ENCODE measurements at places on chromosomes 3 and 15.

GRCh38 chr15:67865331-67865730 lies 25.5 kb upstream of the RNU6-1 start:
- no peak for DNase-seq

DNA sequence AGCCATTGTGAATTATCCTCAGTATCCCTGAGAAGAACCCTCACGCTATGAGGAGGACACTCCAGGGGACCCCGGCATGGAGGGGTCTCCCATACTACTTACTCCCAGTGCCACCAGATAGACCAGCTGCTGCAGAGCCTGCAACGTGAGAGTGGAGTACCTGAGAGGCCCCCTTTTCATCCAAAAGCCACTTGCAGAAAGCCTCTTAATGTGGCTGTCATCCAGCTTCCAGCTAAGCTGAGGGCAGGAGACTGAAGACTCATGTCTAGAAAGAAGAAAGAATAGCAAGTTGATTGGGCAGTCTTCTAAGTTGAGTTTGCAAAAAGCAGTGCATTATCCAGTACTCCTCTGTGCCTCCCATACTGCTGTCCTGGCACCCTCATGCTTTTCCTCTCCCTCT lies 27.3 kb upstream of the MNS1 start:
- DNase-seq, result no peak

DNA sequence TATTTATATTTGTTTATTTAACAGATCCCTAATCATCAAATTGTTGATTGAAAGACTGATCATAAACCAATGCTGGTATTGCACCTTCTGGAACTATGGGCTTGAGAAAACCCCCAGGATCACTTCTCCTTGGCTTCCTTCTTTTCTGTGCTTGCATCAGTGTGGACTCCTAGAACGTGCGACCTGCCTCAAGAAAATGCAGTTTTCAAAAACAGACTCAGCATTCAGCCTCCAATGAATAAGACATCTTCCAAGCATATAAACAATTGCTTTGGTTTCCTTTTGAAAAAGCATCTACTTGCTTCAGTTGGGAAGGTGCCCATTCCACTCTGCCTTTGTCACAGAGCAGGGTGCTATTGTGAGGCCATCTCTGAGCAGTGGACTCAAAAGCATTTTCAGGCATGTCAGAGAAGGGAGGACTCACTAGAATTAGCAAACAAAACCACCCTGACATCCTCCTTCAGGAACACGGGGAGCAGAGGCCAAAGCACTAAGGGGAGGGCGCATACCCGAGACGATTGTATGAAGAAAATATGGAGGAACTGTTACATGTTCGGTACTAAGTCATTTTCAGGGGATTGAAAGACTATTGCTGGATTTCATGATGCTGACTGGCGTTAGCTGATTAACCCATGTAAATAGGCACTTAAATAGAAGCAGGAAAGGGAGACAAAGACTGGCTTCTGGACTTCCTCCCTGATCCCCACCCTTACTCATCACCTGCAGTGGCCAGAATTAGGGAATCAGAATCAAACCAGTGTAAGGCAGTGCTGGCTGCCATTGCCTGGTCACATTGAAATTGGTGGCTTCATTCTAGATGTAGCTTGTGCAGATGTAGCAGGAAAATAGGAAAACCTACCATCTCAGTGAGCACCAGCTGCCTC lies 14.7 kb downstream of the THBS1 start:
- no peak for DNase-seq

DNA sequence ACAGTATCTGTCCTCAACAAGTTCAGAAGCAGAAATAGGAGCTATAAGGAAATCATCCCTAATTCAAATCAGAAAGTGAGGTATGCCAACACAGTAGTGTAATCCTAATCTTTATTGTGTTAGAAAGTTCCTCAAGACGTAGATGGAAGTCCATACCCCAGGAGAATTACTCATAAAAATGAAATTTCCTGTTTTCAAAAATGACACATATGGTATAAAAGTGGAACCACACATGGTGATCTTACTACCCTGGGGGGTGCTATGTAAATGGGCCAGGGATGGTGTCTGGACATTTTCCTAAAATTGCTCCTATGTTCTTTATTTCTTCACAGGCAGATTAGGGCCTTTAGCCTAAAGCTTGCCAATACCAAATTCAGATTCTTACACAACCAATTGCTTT lies 204.1 kb downstream of the ARRDC4 start:
- DNase-seq, result no peak

GRCh38 chr3:34279901-34280300 lies 481.5 kb downstream of the PDCD6IP start:
- no peak for DNase-seq

DNA sequence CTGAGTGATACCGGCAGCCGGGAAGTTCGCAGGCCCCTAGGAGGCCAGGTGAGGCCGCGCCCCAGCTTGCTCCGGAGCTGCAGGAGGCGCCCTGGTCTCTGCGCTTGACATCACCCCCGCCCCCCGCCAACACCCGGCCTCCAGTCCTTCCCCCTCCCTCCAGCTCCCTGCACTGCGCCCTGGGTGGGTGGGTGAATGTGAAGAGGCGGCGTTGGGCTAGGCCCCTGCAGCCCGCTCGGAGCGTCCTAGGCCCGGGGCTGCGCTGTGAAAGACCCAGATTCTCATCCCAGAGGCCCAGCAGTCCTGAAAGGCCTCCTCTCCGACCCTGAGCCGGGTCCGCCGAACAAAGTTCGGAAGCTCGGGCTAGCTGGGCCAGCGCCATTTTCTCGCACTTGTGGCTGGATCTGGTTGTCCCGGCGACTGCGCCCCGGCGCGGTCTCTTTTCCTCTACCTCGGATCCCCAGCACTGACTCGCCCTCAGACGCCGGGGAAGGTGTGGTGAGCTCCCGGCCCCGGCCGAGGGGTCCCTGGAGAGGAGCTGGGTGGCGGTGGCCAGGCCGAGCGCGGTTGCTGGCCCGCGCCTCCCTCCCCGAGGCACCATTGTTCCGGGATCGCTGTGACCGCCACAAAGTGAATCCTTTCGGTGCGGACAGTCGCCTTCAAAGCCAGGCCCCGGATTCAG lies 12.9 kb downstream of the ZIC4 start:
- no peak for DNase-seq

- DNase-seq, result no peak
These were observed 176.6 kb downstream of the KLF13 start for GRCh38 chr15:31503256-31503655.

- no peak for DNase-seq
These were observed 108.8 kb upstream of the MCTP2 start for GRCh38 chr15:94122516-94122915.

GRCh38 chr15:91422797-91423196 lies 322.7 kb downstream of the SV2B start:
- no peak for DNase-seq

- no peak for DNase-seq
These were observed 6.0 kb downstream of the WNT5A start for GRCh38 chr3:55480911-55481743.

- DNase-seq, result no peak
These were observed 96.5 kb upstream of the TNIK start for GRCh38 chr3:171556574-171557145.

GRCh38 chr3:189941679-189942078 lies 179.0 kb downstream of the P3H2 start:
- DNase-seq, result peak; percentile 4

GRCh38 chr3:132554437-132554836 lies 42.6 kb upstream of the ACKR4 start:
- DNase-seq, result no peak

DNA sequence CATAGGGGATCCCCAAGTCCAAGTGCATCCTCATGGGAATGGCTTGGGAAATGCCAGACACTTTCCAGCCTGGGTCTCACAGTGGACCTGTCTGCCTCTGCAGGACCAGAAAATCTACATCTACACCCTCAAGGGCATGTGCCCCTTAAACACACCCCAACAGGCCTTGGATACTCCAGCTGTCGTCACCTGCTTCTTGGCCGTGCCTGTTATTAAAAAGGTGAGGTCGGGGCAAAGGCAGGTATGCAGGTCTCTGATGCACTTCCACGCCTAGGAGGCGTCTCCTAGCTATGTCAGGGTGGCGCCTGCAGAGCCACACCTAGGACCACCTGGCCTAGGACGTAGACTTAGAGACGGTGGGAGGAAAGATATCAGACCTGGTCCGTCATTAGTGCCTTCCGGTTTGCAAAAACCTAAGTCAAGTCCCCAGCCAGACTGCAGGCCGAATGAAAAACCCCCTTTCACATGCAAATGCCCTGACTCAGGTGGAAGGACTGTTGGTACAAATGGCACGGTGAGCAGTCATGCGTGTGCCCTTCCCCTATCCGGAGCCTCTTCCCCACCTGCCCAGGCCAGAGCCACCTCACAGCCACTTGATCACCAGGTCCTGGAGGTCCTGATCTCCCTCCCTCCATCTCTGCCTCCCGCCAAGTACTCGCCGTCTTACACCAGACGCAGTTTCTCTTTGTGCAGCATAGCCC lies 143.5 kb downstream of the LRRK1 start:
- DNase-seq, result no peak

- DNase-seq, result no peak
These were observed 1031.7 kb downstream of the MCTP2 start for GRCh38 chr15:95262866-95263564.

GRCh38 chr3:165613014-165613413 lies 224.2 kb downstream of the BCHE start:
- DNase-seq, result no peak

DNA sequence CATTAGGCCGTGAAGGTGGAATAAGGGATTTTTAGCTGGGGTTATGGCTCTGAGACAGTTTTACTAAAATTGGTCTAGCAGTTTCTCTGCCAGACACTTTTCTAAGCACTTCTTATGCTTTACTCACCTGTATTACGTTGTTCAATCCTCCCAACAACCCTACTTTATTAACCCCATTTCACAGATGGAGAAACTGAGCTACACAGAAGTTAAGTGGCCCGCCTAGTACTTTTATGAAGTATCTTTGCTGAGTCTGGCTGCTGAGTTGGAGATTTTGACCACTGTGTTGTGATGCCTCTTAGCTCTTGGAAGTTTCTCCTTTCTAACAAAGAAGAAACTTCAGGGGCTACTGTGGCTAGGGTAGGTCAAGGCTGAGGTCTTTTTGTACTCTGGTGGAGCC lies 11.5 kb downstream of the LIMD1 start:
- no peak for DNase-seq

DNA sequence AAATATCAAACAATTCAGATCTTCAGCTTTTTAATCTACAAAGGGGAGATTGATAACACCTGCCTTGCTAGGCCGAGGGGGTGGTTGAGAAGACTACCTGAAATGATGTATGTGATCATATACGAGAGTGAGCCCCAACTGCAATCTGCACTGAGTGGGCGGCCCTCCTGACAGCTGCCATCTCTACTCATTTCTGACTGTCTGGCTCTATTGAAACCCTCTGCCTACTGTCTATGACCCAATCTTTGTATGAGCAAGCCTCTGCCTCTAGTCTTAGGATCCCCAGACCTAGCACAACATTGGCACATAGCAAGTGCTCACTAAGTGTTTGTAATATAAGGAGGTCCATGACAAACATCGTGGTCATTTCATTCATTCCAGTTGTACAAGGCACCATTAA lies 144.4 kb upstream of the NR2F2 start:
- no peak for DNase-seq

DNA sequence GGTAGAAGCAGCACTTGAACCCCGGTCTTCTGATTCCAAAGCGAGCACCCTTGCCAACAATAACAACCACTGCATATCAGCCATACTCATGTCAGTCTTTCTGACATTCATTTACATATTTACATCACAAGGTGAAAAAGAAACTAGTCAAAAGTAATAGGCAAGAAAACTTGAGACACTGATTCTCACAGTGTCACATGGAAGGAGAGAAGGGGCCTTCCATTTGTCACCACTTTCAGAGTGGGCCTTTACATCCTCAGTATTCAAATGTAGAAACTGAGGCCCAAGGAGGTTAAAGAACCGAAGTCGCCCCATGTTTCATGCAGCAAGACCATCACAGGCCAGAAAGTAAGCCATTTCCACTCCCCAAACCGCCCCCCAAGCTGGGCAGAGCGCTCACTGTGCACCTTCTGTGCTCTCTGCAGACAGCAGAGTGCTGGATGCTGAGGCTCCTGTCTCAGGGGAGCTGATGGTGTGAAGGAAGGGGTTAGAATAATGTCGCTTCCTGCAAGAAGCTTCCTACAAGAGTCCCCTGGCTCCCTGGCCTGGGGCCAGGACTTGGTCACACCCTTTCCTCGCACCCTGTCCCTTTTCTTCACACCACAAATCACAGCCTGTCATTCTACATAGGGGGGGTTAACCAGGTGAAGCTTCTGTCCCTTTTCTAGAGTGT lies 260.1 kb downstream of the UACA start:
- DNase-seq, result no peak

DNA sequence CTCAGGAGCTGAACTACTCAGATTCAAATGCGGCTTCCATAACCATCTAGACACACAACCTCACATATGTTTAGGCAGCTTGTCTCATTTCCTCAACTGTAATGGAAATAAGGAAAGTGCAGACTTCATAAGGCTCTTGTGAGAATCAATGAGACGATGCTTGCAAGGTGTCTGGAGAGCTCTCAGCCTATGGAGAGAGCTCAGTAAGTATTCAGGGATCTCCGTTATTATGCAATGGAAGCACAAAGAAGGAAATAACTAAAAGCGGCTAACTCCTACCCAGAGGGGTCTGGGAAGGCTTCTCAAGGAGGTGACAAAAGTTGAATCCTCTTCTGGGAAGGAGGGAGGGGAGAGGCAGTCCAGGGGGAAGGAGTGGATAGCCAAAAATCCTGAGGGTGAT lies 50.1 kb upstream of the LIPC start:
- DNase-seq, result no peak

GRCh38 chr15:72690938-72691337 lies 4.9 kb downstream of the BBS4 start:
- DNase-seq, result no peak

DNA sequence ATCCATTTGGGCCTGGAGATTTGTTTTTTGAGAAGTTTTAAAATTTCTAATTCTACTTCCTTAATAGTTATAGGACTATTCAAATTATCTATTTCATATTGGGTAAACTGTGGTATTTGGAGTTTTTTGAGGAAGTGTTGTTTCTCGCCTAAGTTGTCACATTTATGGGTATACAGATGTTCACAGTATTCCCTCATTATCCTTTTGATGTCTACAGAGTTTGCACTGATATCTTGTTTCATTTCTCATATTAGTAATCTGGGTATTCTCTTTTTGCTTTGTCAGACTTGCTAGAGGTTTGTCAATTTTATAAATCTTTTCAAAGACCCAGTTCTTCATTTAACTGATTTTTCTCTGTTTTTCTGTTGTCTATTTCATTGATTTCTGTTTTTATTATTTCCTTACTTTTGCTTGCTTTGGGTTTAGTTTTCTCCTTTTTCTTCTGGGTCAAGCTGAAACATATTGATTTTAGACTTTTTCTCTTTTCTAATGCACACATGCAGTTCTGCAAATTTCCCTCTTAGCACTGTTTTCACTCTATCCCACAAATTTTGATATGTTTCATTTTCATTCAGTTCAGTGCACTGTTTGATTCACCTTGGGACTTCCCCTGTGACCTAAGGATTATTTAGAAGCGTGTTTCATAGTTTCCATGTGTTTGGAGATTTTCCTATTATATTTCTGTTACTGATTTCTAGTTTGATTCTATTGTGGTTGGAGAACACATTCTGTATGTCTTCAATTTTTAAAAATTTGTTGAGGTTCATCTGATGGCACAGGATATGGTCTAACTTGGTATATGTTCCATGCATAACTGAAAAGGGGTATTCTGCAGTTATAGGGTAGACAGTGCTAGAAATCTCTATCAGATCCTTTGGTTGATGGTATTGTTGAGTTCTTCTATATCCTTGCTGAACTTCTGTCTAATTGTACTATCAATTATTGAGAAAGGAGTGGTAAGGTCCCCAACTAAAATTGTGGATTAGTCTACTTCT lies 79.6 kb downstream of the SUMF1 start:
- DNase-seq, result no peak

- DNase-seq, result no peak
These were observed 409.4 kb downstream of the PDCD6IP start for GRCh38 chr3:34207806-34208205.

Measured in activated T-cell treated with anti-CD3 and anti-CD28 coated beads, Interleukin-2, amount 50 U/mL, for 72 hours (primary cell).